ENCODE measurements at places on chromosomes 1 and 21.

DNA sequence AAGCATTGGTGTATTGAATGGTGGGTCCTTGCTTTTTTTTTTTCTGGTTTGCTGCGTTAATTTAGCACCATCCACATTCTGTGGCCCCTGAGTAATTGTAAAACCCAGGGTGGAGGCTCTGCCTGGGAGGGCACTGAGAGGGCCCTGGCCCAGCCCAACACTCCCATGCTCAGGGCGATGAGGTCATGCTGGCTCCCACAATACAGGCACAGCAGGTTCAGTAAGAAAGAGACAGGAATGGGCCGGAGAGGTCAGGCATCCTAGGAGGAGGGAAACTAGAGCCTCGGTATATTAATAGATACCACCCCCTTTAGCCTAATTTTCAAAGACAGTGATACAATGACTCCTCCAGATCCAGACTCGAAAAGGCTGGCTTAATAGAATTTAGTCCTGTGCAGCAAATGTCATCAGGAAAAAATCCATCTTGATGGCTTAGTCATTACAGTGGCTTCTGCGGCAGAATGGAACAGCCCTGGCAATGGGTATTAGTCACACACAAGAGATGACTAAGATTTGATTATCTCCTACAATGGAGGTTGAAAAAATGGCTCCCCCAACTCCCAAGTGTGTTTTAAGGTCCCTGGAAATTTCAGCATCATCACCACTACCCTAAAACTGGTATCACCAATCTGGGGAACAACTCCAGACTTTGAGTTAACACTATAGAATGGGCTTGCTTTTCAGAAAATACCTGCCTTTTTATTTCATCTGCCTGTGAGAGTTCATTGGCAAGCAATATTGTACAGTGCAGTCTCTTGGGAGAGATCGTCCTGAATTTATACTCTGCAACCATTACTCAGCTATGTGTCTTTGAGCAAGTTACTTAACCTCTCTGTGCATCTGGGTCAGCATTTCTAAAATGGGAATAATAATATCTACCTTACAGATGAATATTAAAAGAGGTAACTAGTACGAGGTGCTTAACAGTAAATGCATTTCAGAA lies 43.9 kb upstream of the LYST start:
- H3K27ac ChIP-seq = peak overlapping the region; percentile 61
- no peaks in the 10 kb centered on the region for H3K36me3 ChIP-seq
- no peak for DNase-seq
- H3K4me3 ChIP-seq = no peak overlapping the region

DNA sequence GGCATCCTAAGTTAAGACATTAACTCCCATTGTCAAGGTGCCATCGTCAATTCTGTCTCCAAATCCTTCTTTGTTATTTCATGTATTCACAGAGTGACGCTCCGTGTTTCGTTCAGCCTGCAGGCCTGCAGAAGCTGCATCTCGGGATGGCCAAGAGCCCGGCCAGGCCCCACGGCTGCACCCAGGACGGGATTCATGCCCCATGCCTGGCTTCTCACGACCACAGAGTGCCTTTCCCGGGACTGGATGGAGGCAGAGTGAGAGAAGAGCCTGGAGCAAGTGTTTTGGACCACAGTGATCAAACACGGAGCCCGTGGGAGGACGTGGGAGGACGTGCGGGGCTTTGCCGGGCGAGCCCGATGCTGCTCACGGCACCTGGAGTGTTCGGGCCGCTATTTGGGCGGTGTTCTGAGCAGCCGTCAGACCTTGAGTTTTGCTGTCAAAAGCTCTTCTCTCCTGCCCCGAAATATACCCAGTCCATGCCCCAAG lies 56.8 kb downstream of the COL6A1 start:
- H3K36me3 ChIP-seq = no peaks in the 10 kb centered on the region
- peaks cover 5% of the 10 kb centered on the region for H3K4me1 ChIP-seq
- H3K27ac ChIP-seq = peak overlapping the region; percentile 51
- H3K4me3 ChIP-seq = no peak overlapping the region
- no peaks in the 10 kb centered on the region for H3K27me3 ChIP-seq
- no peak for DNase-seq

DNA sequence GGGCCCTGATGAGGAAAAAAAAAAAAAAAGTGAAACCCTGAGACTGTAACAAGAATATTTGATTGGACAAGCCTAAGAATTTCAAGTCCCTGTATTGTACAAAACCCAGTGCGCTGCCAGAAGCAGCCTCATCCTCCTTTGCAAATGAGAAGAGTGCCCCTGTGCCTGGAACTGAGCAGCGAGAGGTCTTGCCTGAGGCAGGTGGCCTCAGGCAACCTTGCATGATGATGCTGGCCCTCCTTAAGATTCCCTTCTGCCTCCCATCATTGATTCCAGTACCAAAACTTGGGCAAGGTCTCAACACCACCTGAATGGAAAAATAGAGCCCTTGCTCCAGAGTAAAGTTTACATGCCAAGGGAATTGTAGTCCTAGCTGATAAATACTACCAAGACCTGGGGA lies 129.6 kb upstream of the RAB4A start:
- H3K4me1 ChIP-seq = peaks cover 16% of the 10 kb centered on the region
- DNase-seq = no peak
- no peaks in the 10 kb centered on the region for H3K36me3 ChIP-seq
- no peak overlapping the region for H3K27ac ChIP-seq

- no peak for DNase-seq
- H3K27ac ChIP-seq = no peak overlapping the region
- H3K36me3 ChIP-seq = peaks cover 14% of the 10 kb centered on the region
- peaks cover 8% of the 10 kb centered on the region for H3K4me1 ChIP-seq
Measured at GRCh38 chr1:161953256-161953920, 70.3 kb downstream of the OLFML2B start.

DNA sequence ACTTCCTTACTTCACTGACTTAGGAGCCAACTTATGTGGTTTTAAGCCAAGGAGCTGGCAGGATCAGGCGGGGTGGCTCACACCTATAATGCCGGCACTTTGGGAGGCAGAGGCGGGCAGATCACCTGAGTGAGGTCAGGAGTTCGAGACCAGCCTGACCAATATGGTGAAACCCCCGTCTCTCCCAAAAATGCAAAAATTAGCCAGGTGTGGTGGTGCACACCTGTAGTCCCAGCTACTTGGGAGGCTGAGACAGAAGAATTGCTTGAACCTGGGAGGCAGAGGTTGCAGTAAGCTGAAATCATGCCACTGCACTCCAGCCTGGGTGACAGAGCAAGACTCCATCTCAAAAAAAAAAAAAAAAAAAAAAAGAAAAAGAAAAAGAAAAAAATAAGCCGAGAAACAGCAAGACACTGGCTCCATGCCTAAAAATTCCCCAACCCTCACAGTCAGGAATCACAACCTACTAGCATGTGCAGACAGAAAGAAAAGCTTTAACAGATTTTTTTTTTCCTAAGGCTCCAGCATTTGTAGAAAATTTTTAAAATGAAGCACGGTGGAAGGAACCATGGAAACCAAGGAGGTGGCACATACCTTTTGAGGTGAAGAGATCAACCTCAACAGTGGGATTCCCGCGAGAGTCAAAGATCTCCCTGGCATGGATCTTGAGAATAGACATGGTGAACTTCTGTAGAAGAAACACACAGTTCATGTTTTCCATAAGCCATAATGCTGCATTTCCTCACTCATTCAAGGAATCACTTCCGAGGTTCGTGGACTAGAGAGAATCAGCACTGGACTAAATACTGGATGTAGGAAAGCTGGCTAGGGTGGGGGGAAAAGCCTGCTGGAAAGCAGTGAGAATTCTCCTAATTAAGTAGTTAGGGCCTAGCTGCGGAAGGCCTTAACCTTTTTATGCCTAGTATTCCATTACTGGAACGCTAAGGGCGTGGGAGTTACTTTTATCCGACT lies 4.0 kb downstream of the ENO1 start:
- no peak for DNase-seq
- peak overlapping the region; percentile 92 for H3K4me3 ChIP-seq
- no peaks in the 10 kb centered on the region for H3K27me3 ChIP-seq
- H3K4me1 ChIP-seq = peaks cover 53% of the 10 kb centered on the region

DNA sequence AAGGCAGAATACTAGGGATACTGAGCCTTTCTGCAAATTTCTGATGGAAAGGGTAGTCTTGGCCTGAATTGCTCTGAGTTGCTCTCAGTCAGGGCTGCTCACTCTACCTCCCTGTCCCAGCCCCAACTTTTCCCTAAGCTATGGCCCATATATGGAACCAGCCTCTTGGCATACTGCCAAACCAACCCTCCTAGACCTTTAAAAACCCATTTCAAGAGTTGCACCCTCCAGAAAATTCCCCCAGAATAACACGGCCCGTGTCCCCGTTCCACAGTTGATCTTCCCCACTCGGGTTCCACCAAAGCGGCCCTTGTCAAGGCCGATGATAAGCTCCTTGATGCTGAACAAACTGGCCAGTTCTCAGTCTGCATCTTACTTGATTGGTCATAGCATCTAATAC lies 25.4 kb downstream of the SYT6 start:
- H3K36me3 ChIP-seq = no peaks in the 10 kb centered on the region
- no peak overlapping the region for H3K4me3 ChIP-seq
- H3K4me1 ChIP-seq = no peaks in the 10 kb centered on the region
- H3K27me3 ChIP-seq = peaks cover 8% of the 10 kb centered on the region

GRCh38 chr1:212938846-212939245 lies 11.5 kb upstream of the VASH2 start:
- DNase-seq = no peak
- no peaks in the 10 kb centered on the region for H3K36me3 ChIP-seq
- no peak overlapping the region for H3K27ac ChIP-seq
- H3K27me3 ChIP-seq = no peaks in the 10 kb centered on the region
- no peaks in the 10 kb centered on the region for H3K4me1 ChIP-seq

GRCh38 chr1:22420455-22421053 lies 31.1 kb upstream of the ZBTB40 start:
- H3K27ac ChIP-seq = no peak overlapping the region
- peaks cover 12% of the 10 kb centered on the region for H3K4me1 ChIP-seq
- no peaks in the 10 kb centered on the region for H3K36me3 ChIP-seq

GRCh38 chr21:27464648-27465047 lies 497.8 kb upstream of the ADAMTS5 start:
- H3K4me1 ChIP-seq = peaks cover 44% of the 10 kb centered on the region
- no peak overlapping the region for H3K27ac ChIP-seq
- no peaks in the 10 kb centered on the region for H3K36me3 ChIP-seq
- no peak for DNase-seq

DNA sequence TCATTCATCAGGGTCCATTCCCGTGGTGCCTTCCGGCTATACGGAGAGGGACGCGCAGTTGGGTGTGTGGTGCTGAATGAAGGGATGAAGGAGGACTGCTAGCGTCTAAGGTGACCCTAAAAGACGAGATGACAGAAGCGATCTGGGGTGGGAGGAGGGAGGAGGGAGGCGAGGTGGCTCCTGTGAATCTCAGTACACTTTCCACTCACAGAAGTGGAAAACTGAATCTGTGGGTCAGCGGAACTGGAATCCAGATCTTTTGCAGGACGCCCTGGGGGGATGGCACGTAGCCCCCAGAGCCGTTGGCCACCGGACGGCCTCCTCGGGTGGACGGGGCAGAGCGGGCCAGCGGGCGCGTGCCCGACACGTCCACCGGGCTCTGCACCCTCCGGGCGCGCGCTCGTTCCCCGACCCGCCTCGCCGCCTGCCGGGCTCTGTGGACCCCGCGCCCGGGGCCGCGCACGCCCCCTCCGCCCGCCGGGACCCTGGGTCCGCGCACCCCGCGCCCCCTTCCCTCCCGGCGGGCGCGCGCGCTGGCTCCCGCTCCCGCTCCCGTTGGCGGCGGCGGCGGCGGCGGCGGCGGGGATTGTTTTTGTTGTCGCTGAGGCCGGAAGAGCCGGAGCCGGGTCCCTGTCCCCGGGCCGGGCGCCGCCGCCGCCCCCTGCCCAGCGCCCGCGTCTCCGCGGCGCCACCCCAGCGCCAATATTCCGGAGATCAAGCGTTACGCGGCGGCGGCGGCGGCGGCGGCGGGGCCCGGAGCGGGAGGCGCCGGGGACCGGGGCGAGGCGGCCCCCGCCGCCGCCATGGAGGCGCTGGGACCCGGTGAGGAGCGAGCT lies at the start of gene AGO4:
Gene AGO4 (plus strand): TSS at position 403 of the 836 bp plus-strand sequence. CDS start 401 bp downstream, at position 804.
- peak within 1 kb of the TSS; percentile 95 for H3K27ac ChIP-seq
- DNase-seq = peak; percentile 57
- no peaks in the 10 kb centered on the region for H3K36me3 ChIP-seq
- H3K4me1 ChIP-seq = peaks cover 21% of the 10 kb centered on the region
- no peaks in the 10 kb centered on the region for H3K27me3 ChIP-seq
